SJSA1 (cell line): ENCODE measurements at places on chromosomes 2 and 18.

GRCh38 chr2:203682688-203683130, 23.7 kb upstream of the CD28 start:
- no peak for DNase-seq

GRCh38 chr18:53874103-53874502, 350.4 kb downstream of the MBD2 start:
- no peak for DNase-seq

- no peak for DNase-seq
These were observed 65.8 kb downstream of the ARHGAP28 start for GRCh38 chr18:6795307-6795706.

- DNase-seq: no peak
These were observed 34.4 kb upstream of the SMAD7 start for GRCh38 chr18:48985161-48985560.

DNA sequence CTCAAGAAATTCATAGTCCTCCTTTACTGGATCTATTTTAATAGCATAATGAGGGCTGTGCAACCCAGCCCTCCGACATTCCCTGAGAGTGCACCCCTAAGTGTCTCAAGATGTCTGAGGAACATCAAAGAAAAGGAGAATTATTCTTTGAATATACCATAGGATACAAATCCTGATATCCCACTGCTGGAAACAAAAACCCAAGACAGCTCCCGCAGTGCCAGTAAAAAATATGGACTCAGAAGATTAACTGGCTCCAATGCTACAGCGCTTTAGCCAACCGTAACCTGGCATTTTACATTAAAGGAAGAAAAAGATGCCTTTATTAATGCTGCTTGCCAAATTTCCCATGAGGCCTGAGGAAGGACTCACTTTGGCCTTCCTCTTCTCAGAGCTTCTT, 168.4 kb downstream of the TTC32 start:
- no peak for DNase-seq

GRCh38 chr2:230162981-230163380, 56.8 kb downstream of the SP110 start:
- DNase-seq: no peak

DNA sequence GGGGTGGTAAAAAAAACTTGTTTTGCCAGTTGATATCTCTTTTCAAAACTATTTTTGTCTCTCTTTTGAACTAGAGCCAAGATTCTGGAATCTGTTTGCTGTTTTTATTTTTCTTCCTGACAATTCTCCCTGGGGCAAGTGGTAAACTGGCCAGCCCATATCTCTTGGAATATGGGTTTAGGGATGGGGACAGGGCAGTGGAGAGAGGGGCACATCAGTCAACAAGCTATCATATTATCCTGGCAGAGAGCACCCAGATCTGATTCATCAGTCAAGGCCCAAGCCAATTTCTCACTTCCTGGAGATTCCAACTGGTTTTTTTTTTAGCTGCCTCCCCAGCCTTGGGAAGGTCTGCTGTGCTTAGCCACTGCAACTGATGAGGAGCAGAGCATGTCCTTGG, 52.3 kb downstream of the ARHGAP28 start:
- DNase-seq: no peak
